ENCODE measurements at places on chromosomes 11 and 22. TPM values are rescaled to one million over a fixed set of nuclear protein-coding genes. Genes with fewer than 3 reads are reported as not detected.

Gene CHRDL2
- not detected for polyA plus RNA-seq

Gene TBX1
- not detected for polyA plus RNA-seq

Gene KCNJ5
- polyA plus RNA-seq: not detected

Gene MUC6
- not detected for polyA plus RNA-seq

DNA sequence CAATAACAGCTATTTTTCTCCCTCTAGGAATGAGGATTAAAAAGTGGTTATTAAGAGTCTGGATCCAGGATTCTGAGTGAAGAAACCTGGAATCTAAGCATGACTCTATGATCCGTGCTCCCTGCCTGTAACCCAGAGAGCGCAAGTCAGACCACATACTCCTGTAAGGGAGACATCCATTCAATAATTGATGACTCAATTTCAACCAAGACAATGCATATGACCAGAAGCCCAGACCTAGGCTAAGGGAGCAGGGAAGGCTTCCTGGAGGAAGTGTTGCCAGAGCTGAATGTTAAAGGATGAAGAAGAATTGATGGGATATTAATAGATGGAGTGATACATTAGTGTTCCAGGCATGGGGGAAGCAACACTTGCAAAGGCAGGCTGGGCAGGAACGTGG lies 13.8 kb upstream of the PAMR1 start:
- no peaks in the 10 kb centered on the region for H3K36me3 ChIP-seq
- H3K27ac ChIP-seq: no peak overlapping the region
- no peaks in the 10 kb centered on the region for H3K4me1 ChIP-seq

DNA sequence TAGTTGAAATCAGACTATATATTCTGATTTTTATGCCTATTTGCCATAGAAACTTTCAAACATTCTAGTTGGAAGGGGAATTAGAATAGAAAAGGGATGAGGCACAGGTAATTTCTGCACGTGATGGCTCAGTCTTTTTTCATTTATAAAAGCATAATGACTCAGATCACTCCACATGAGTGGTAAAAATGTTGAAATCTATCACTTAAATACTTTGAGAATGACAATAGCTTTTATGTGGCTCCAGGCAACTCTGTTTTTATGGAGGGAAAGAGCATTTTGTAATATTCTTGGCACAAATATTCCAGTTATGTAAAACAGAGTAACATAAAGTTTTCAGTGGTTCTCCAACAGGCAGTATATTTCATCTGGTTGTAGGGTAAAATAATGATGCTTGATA lies 5.9 kb upstream of the MMP3 start:
- no peak overlapping the region for H3K27ac ChIP-seq
- H3K27me3 ChIP-seq: peaks cover 12% of the 10 kb centered on the region
- H3K4me1 ChIP-seq: no peaks in the 10 kb centered on the region
- DNase-seq: no peak
- H3K36me3 ChIP-seq: no peaks in the 10 kb centered on the region
- H3K4me3 ChIP-seq: no peak overlapping the region

- DNase-seq: no peak
- H3K27me3 ChIP-seq: no peaks in the 10 kb centered on the region
- peaks cover 48% of the 10 kb centered on the region for H3K4me1 ChIP-seq
- peak overlapping the region; percentile 29 for H3K27ac ChIP-seq
- no peak overlapping the region for H3K4me3 ChIP-seq
Measured at GRCh38 chr11:48028914-48029680, 48.7 kb downstream of the PTPRJ start.

GRCh38 chr11:116193321-116194131 lies 579.3 kb downstream of the BUD13 start:
- no peak overlapping the region for H3K4me3 ChIP-seq
- H3K27ac ChIP-seq: no peak overlapping the region
- DNase-seq: no peak
- no peaks in the 10 kb centered on the region for H3K36me3 ChIP-seq

DNA sequence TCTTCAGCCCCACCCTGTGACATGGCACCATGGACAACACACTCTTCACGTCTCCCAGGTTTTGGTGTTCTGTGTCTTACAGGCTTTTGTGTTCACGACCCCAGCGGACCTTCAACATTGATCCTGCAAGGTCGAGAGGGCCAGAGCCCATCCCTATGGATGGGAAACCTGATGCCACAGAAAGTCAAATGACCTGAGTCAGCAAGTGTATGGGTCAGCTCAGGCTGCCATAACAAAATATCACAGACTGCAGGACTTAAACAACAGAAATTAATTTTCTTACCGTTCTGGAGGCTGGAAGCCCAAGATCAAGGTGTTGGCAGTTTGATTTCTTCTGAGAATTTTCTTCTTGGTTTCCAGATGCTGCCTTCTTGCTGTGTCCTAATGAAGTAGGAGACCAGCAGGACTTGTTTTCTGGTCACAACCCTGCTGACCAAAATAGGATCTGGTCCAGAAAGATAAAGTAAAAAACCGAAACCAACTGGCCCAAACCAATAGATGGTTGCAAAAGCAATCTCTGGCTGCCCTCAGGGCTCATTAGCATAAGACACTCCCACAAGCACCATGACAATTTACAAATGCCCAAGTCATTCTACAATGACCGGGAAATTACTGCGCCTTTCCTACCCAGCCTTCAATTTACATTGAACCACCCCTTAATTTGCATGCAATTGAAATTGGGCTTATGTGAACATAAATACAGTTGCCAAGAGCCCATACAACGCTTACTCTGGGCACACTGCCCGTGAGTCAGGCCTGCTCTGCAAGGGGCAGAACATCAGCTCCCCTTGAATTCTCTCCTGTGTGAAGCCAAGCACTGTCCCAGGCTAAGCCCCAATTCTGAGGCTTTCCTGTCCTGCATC lies 113.9 kb downstream of the RPS6KA4 start:
- H3K27me3 ChIP-seq: peaks cover 34% of the 10 kb centered on the region
- DNase-seq: no peak
- H3K27ac ChIP-seq: no peak overlapping the region

- no peak for DNase-seq
- H3K4me3 ChIP-seq: no peak overlapping the region
- no peaks in the 10 kb centered on the region for H3K27me3 ChIP-seq
- H3K4me1 ChIP-seq: no peaks in the 10 kb centered on the region
Measured at GRCh38 chr11:36638556-36638955, 40.5 kb upstream of the RAG2 start.

GRCh38 chr22:48068323-48068885 lies 1306.0 kb downstream of the TBC1D22A start:
- H3K4me3 ChIP-seq: peak overlapping the region; percentile 52
- H3K27me3 ChIP-seq: no peaks in the 10 kb centered on the region
- H3K4me1 ChIP-seq: peaks cover 33% of the 10 kb centered on the region
- H3K27ac ChIP-seq: peak overlapping the region; percentile 91
- H3K36me3 ChIP-seq: no peaks in the 10 kb centered on the region

- DNase-seq: no peak
- H3K27me3 ChIP-seq: peaks cover 34% of the 10 kb centered on the region
- no peak overlapping the region for H3K4me3 ChIP-seq
- H3K4me1 ChIP-seq: no peaks in the 10 kb centered on the region
- no peaks in the 10 kb centered on the region for H3K36me3 ChIP-seq
- no peak overlapping the region for H3K27ac ChIP-seq
Measured at GRCh38 chr22:38820020-38820419, 23.8 kb downstream of the NPTXR start.

DNA sequence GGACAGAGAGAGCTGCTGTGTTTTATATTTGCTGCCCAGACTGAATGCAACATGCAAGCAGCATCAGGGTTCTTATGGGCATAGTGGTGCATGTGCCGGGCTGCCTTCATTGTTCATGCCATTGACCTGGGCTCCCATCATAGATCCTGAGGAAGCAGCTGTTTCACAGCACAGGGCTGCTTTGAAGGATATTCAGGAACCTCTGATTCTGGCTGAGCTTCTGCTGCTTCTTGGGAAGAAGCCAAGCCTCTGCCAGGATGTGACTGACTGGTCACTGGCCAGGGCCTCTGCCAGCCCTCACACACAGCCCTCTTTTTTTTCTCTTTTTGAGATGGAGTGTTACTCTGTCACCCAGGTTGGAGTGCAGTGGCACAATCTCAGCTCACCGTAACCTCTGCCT lies 43.3 kb downstream of the CYB5R2 start:
- DNase-seq: no peak
- no peak overlapping the region for H3K27ac ChIP-seq
- H3K27me3 ChIP-seq: no peaks in the 10 kb centered on the region

DNA sequence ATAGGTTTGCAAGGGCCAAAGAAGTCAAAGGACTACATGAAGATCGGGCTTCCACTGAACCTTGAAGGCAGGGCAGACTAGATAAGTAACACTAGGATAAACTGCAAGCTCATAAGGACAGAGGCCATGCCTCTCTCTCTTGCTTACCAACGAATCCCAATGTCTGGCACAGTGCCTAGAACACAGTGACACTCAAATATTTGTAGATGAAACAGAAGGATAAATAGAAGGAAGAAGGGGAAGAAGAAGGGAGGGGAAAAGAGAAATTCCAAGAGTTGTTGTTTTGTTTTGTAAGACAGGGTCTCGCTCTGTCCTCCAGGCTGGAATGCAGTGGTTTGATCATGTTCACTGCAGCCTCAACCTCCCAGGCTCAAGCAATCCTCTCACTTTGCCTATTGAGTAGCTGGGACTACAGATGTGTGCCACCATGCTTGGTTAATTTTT lies 26.9 kb downstream of the SIK3 start:
- H3K27me3 ChIP-seq: no peaks in the 10 kb centered on the region
- H3K4me3 ChIP-seq: no peak overlapping the region
- no peak for DNase-seq
- H3K36me3 ChIP-seq: no peaks in the 10 kb centered on the region

DNA sequence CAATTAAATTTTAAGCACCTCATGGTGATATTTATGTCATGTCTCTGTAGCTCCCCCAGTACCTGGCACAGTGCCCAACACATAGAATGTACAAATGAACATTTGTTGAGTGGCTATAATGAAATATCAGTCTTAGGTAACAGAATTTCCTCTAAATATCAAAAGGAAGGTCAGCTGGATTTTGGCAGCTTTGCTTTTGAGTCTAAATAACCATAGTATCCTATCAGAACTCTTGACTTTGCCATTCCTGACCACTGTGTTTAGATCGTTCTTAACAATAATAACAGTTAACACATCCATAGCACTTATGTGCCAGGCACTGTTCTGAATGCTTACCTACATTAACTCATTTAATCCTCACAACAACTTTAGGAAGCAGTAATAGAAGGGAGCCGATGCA lies 26.6 kb downstream of the TMEM123 start:
- peaks cover 59% of the 10 kb centered on the region for H3K4me1 ChIP-seq
- H3K27me3 ChIP-seq: no peaks in the 10 kb centered on the region
- H3K36me3 ChIP-seq: peaks cover 15% of the 10 kb centered on the region
- H3K4me3 ChIP-seq: no peak overlapping the region
- peak overlapping the region; percentile 54 for H3K27ac ChIP-seq
- no peak for DNase-seq

- no peak overlapping the region for H3K4me3 ChIP-seq
- H3K27me3 ChIP-seq: no peaks in the 10 kb centered on the region
- H3K27ac ChIP-seq: no peak overlapping the region
- H3K36me3 ChIP-seq: peaks cover 4% of the 10 kb centered on the region
- DNase-seq: no peak
Measured at GRCh38 chr11:72685560-72686480, 11.6 kb upstream of the PDE2A start.

DNA sequence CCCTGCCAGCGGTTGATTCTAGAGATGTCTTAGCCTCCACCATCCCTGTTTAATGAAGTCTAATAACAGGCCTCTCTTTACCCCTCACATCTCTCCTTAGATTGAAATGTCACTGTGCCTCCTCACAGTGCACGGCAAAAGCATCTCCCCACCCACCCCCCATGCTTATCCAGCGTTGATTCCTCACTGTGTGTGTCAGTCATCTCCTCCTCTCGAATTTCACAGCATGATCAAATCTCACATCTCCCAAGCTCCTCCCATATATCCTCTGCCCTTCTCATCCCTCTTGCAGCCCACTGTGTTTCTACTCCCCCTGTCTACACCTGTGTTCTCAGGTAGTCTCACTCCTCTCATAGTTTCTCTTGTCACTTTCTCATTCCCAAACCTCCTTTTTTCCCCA lies 84.6 kb downstream of the DBX1 start:
- peak overlapping the region; percentile 77 for H3K27ac ChIP-seq
- no peak overlapping the region for H3K4me3 ChIP-seq
- H3K27me3 ChIP-seq: peaks cover 7% of the 10 kb centered on the region
- no peaks in the 10 kb centered on the region for H3K36me3 ChIP-seq

GRCh38 chr11:1206391-1207271 lies 16.2 kb upstream of the MUC5B start:
- no peaks in the 10 kb centered on the region for H3K4me1 ChIP-seq
- peaks cover 14% of the 10 kb centered on the region for H3K36me3 ChIP-seq
- peaks cover 18% of the 10 kb centered on the region for H3K27me3 ChIP-seq
- no peak overlapping the region for H3K27ac ChIP-seq
